ENCODE measurements at places on chromosomes 4 and X.

GRCh38 chr4:26958925-26959653, 98.4 kb downstream of the STIM2 start:
- DNase-seq = no peak

DNA sequence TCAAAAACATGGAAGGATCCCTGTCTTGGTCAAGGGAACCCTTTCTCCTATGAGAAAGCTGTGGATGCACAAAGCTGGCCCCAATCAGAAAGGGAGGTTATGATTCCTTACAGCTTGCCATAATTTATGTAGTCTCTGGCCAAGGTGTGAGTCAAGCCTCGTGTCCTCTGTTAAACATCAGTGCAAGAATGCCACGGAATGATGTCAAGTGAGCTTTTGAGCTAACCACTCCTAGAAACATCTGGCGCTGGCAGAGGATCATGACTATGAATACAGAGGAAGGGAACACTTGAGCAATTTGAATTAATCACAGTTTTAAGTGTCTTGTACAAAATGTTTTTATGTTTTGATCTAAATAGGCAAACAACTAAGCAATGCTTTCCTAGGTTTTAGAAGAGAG, 51.5 kb upstream of the RAP2C start:
- peak; percentile 53 for DNase-seq

DNA sequence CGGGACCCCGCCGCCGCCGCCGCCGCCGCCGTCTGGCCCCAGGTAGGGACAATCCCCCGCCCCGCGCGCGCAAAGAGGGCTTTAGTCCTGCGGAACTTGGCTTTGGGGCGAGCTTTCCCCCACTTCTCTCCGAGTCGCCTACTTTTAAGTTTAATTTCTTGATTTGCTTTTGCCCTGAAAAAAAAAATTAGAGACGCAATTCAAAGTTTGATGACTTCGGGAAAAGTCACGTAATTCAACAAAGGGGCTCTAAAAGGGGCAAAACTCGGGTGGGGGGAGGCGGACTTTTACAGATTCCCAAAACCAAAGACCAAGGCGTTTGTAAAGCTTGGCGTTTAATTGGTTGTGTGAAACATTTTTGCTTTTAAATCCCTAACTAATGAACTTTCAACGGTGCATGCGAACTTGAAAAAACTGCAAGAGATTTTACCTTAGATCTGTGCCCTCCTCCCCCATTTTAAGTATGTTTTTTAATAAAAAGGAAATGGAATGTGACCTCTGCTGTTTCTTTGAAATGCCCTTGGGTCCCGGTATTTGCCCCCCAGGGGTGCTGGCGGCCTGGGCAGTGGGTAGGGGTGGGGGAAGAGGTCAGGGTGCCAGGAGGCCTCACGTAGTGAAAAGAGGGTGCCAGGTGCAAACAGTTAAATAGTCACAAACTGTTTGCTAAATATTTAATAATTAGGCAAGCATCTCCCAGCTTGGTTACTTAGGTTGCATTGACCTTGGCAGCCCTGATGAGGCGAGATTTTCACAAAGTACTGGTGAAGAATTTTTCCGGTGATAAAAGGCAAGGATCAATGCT, 209.7 kb downstream of the NWD2 start:
- DNase-seq = no peak

DNA sequence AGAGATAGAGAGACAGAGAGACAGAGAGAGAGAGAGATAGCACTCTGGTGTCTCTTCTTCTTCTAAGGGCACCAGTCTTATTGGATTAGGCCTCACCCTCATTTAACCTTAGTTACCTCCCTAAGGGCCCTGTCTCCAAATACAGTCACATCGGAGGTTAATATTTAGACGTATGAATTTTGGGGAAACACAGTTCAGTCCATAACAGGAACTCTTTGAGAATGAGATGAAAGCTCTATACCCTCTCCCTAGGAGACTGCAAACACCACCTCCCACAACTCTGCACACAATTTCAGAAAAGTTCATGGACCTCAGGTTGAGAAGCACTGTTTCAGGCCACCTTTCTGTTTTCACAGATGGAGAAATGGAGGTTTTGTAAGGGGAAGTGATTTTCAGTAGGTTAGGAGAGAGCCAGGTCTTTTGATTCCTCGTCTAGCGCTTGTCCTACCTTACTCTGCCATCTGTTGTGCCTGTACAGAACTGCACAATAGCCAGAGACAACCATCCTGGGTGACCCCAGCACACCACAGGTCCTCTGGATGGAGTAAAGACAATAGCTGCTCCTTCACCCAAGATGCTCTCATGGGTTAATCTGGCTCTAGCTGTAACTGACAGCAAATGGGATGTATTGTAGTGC, 16.9 kb upstream of the LOC101059915 start:
- DNase-seq = no peak

DNA sequence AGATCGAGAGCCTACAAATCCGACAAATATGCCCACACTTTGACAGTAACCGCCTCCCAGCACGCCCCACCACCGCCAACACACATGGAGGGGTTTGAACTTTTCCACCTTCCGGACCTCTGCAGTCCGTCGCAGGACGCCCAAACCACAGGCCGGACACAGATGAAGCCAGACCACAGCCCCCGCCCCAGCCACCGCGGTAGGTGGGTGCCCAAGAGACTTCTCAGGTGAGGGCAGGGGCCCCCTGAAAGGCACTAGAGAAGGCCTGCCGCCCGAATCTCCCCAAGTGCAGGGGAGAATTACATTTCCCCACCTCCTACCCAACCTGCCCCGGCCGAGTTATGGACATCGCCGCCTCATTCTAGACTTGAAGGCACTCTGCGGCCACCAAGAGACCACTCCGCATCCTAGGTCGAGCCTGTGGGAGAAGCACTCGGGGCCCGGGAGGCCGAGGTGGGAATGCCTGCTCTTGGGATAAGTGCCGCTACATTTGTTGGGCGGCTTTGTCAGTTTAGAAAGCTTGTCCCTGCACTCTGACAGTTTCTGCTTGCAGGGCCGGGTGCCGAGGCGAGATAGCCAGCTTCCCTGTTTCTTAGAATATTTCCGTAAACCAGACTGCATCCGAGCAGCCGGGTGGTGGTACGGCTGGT, 21.5 kb downstream of the HAND2 start:
- no peak for DNase-seq

GRCh38 chrX:142637206-142637605, 388.5 kb upstream of the SPANXN4 start:
- no peak for DNase-seq

- DNase-seq = no peak
Observed at GRCh38 chrX:38552721-38553120, 8.6 kb upstream of the TSPAN7 start.

GRCh38 chrX:10570601-10571000, 49.8 kb downstream of the MID1 start:
- peak; percentile 33 for DNase-seq

GRCh38 chr4:18518098-18518497, 496.5 kb upstream of the LCORL start:
- no peak for DNase-seq

- DNase-seq = no peak
Observed at GRCh38 chrX:136789856-136790255, 9.1 kb upstream of the ARHGEF6 start.

DNA sequence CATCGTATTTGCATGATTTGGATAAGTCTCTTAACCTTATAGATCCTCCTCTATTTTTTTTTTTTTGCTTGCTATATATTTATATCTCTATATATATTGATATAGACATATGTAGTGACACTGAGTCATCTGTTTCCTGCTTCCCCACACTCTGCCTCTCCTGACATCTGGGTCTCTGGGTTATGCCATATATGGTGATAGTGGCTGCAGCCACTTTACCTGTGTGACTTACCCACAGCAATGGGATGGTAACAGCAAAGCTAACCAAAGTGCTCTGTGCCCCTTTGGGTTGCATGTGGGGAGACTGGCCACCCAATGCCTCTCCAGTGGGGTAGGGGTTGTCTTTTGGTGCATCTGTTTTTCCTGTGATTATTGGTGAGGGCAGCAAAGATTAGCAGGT, 14.5 kb downstream of the CMC4 start:
- DNase-seq = no peak

GRCh38 chrX:46884799-46885198, 27.4 kb upstream of the JADE3 start:
- DNase-seq = no peak

- no peak for DNase-seq
Observed at GRCh38 chr4:122796801-122797404, 29.7 kb upstream of the FGF2 start.

DNA sequence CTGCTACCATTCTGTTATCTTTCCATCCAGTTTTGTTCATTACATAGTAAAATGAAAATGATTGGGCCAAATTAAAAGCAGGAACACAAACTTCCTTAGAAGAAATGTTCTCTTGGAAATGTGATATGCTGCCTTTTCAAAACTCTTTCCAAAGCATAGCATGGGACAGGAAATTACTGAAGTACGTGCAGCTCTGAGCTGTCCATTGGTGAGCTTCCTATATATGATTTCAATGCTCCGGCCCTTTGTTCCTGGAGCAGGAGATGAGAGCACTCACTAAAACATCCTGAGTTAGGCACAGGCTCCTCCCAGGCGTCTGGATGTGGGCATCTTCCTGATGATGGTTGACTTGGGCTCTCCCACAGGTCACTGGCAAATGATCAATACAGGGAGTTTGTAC, 33.0 kb upstream of the ANXA3 start:
- no peak for DNase-seq

- DNase-seq = no peak
Observed at GRCh38 chrX:37453821-37454220, 104.7 kb downstream of the PRRG1 start.
